Activated CD4-positive, alpha-beta T cell treated with anti-CD3 and anti-CD28 coated beads, Interleukin-2, amount 10 ng/mL, durations not matched to agents 24 days and 14 days (primary cell): ENCODE measurements at places on chromosomes 2 and 18.

- H3K27ac ChIP-seq: peak overlapping the region; percentile 88
- no peaks in the 10 kb centered on the region for H3K27me3 ChIP-seq
- H3K4me3 ChIP-seq: peak overlapping the region; percentile 96
- peaks cover 3% of the 10 kb centered on the region for H3K36me3 ChIP-seq
- DNase-seq: no peak
Observed at GRCh38 chr2:61853086-61853846, 594 bp downstream of the FAM161A start.

DNA sequence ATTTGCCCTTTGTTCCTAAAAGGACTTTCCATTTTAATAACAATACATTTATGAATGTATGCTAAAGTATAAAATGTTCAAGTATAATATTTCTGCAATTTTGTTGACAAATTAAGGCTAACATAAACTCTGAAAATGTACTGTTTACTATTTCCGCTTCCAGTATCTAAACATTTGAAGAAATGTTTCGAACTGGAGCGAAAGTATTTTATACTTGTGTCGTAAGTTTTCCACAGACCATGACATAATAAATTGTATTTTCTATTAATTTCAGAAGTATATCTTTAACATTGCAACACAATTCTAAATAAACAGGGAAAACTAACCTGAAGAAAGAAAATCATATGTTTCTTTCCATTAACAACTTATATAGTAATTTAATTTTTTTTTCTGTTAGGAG, 146.3 kb downstream of the CALCRL start:
- H3K27me3 ChIP-seq: no peaks in the 10 kb centered on the region
- H3K4me3 ChIP-seq: no peak overlapping the region
- DNase-seq: no peak
- no peaks in the 10 kb centered on the region for H3K4me1 ChIP-seq
- H3K36me3 ChIP-seq: no peaks in the 10 kb centered on the region

DNA sequence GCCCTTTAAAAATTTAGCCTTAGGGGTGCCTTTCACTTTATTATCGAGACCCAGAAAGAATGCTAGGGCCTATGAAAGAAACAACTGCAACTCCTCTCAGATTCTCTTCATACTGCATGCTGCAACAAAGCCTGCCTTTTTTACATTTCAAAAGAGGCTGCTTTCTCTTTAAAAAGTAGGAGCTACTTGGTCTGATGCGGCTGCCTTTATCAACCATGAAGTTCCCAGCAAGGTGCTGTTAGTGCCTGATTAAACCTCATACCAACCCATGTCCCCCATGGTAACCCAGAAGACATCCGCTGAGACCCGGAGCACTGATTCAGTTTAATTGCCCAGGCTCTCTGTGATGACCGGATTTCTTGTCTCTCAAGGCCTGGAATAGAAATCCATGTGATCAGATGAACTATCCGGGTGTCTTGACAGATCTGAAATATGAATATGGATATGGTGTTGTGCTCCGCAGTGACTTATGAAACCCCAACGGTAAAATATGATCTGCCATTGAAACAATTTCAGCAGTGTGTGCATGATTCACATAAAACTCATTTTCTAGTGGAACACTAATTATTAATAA, 368.3 kb downstream of the ZNF521 start:
- H3K27me3 ChIP-seq: no peaks in the 10 kb centered on the region
- H3K4me1 ChIP-seq: no peaks in the 10 kb centered on the region
- no peak overlapping the region for H3K4me3 ChIP-seq
- H3K27ac ChIP-seq: no peak overlapping the region

- H3K4me3 ChIP-seq: no peak overlapping the region
- no peak overlapping the region for H3K27ac ChIP-seq
- no peaks in the 10 kb centered on the region for H3K36me3 ChIP-seq
- H3K4me1 ChIP-seq: peaks cover 2% of the 10 kb centered on the region
- no peaks in the 10 kb centered on the region for H3K27me3 ChIP-seq
Observed at GRCh38 chr2:154433010-154433409, 265.5 kb upstream of the KCNJ3 start.

- no peak overlapping the region for H3K27ac ChIP-seq
- no peak overlapping the region for H3K4me3 ChIP-seq
- peak; percentile 37 for DNase-seq
- H3K27me3 ChIP-seq: peaks cover 23% of the 10 kb centered on the region
- no peaks in the 10 kb centered on the region for H3K36me3 ChIP-seq
Observed at GRCh38 chr2:75602724-75603342, 42.1 kb upstream of the EVA1A start.

DNA sequence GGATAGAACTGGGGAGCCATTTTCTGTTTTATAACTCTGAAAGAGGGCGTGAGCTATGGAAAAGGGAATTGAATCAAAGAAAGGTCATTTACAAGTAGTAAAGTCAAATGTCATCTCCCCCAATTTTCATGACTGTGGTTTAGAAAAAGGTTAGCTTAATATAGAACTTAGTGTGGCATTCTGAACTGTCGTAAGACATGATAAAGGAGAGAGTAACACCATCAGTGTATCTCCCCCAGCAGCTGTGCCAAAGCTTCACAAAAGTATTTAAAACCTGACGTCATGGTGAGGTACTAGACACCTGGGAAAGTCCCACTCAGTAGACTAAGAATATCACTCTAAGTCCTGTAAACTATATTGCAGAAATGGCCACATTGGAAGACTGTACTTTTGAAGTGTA, 5.8 kb upstream of the IKZF2 start:
- H3K27me3 ChIP-seq: peaks cover 22% of the 10 kb centered on the region
- H3K4me3 ChIP-seq: no peak overlapping the region
- H3K36me3 ChIP-seq: no peaks in the 10 kb centered on the region

DNA sequence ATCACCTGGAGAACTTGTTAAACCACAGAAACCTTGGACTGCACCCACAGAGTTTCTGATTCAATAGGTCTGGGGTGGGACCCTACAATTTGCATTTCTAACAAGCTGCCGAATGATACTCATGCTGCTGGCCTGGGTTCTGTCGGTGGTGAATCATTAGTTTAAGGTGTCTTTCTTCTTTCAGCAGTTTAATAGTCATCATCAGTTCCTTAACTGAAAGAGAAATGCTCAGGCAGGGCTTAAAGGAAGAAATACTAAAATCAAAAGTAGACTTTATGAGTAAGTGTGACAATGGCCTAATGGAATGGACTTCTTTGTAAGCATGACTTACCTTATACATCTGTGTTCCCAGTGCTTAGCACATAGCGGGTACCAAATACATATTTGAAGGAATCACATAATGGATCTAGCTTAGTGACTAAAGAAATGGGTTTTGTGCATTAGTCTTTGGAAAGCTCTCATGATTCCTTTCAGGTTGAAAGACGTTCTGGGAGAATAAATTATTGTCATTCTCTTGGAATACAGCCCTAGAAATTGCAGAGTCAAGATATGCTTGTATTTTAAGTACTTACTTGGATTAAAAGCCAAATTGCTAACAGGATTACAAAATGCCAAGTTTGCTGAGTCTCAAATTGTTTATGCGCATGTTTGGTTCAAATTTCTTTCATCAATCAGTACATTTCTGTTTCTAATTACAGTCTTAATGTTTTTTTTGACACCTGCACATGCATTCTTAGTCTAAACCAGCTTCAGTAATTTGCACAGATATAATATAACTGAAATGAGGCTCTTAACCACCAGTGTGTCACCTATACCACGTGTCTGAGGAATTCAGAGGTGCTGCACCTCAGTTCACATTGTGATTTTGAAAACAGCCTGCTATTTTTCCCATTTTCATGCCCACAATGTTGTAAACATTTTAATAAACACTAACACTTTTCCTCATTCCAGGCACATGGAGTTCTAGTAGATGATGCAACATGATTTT, 220.3 kb upstream of the NRP2 start:
- H3K27me3 ChIP-seq: peaks cover 17% of the 10 kb centered on the region
- DNase-seq: no peak
- peaks cover 5% of the 10 kb centered on the region for H3K4me1 ChIP-seq
- H3K4me3 ChIP-seq: no peak overlapping the region
- no peak overlapping the region for H3K27ac ChIP-seq
- no peaks in the 10 kb centered on the region for H3K36me3 ChIP-seq

- H3K27me3 ChIP-seq: peaks cover 5% of the 10 kb centered on the region
- peaks cover 14% of the 10 kb centered on the region for H3K4me1 ChIP-seq
- H3K27ac ChIP-seq: no peak overlapping the region
- no peak overlapping the region for H3K4me3 ChIP-seq
- no peaks in the 10 kb centered on the region for H3K36me3 ChIP-seq
Observed at GRCh38 chr2:8659092-8659734, 22.6 kb upstream of the ID2 start.

DNA sequence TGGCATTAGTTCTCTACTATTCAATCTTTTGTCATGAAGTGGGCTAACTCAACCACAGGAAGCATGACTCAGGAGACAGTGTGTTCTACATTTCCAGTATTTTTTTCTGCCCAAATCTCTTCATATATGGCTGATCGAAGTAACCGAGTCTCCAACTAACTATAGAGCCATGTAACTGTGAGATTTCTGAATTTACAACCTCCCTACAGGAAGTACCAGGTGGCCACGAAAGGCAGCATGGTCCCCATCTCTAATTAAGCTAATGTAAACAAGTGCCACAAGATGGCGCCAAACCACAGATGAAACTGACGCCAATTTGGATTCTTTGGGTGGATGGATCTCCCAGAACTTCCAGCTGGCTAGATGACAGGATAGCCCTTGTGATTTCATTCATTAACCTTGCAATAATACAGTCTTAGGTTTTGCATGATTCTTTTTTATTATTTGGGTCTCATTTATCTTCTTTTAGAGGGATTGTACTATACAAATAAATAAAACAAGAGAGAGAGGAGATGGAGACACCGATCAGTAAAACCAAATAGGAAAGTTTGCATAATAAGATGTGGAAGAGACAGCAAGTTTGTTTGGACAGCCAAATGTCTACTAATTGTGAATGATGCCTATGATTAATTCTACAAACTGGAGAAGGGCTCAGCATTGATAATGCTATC, 18.3 kb upstream of the ARHGAP15 start:
- peak overlapping the region; percentile 83 for H3K27ac ChIP-seq
- DNase-seq: peak; percentile 89
- no peaks in the 10 kb centered on the region for H3K36me3 ChIP-seq
- peaks cover 4% of the 10 kb centered on the region for H3K27me3 ChIP-seq
- H3K4me1 ChIP-seq: peaks cover 38% of the 10 kb centered on the region

DNA sequence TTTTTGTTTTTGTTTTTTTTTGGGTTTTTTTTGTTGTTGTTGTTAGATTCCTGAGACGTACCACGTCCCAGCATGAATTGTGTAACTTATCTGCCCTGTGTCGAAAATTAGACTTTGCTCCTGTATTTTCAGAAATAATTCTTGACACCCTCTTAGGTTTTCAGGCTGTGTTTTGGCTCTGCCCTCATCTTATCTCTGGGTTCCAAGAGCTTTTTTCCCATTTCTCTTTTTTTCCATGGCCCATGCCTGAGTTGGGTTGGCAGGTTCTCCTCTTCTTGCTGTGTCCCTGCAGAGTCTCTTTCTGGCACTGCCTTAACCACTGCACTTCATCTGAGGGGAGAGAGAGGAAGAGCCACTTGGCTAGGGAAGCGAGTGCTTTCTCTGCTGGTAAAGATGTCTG, 42.4 kb downstream of the CTIF start:
- no peak for DNase-seq
- no peaks in the 10 kb centered on the region for H3K36me3 ChIP-seq
- no peak overlapping the region for H3K27ac ChIP-seq
- H3K4me3 ChIP-seq: no peak overlapping the region
- H3K27me3 ChIP-seq: no peaks in the 10 kb centered on the region

DNA sequence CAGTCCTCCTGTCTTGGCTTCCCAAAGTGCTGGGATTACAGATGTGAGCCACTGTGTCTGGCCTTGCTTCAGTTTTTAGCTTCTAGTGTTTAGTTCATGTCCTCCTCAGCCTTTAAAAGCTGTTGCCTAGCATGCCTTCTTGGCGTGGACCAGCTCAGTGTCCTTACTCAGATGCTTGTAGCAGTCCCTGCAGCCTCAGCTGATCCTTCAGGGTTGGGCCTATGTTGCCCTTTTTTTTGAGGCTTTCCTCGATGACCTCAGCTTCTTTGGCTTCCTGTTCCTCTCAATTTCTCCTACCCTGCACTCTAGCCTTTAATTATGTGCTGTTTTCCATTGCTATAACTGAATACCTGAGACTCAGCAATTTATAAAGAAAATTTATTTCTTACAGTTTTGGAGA, 57.7 kb downstream of the TANC1 start:
- DNase-seq: no peak
- no peaks in the 10 kb centered on the region for H3K4me1 ChIP-seq
- no peaks in the 10 kb centered on the region for H3K27me3 ChIP-seq
- no peak overlapping the region for H3K27ac ChIP-seq
- no peaks in the 10 kb centered on the region for H3K36me3 ChIP-seq

- no peaks in the 10 kb centered on the region for H3K4me1 ChIP-seq
- no peak for DNase-seq
- H3K36me3 ChIP-seq: no peaks in the 10 kb centered on the region
Observed at GRCh38 chr2:23624915-23625314, 239.9 kb downstream of the KLHL29 start.

DNA sequence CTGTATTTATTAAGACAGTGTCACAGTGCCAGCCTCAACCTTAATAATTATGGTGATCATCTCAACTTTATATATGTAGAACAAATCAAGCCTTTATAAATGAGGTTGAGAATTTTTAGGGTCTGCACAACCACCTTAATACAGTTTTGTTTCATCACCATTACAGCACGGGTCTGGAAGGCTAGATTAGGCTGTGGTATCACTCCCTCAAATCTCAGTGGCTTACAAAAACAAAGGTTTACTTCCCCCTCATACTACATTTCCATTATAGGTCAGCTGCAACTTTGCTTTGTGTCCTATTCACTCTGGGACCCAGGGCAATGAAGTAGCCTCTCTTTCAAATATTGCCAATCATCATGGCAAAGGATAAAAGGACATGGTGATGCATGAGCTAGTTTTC, 23.3 kb upstream of the USP14 start:
- H3K36me3 ChIP-seq: no peaks in the 10 kb centered on the region
- DNase-seq: no peak
- no peak overlapping the region for H3K4me3 ChIP-seq

DNA sequence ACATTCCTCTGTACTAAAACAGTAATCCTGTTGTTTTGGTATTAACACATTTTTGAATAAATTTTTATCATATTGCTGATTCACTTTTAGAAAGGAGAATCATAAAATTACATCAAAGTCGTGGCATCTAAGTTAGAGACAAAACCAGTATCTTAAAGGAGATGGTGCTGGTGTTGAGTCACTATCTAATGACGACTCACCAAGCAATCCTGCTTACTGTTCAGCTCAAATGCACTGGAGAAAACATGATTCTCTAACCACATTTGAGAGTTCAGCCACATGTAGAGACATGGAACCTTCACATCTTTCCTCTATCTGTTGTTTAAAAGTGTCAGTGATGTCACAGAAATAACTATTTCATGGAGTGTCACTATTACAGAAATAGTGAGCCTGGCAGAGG, 473.8 kb downstream of the TGIF1 start:
- H3K27me3 ChIP-seq: peaks cover 8% of the 10 kb centered on the region
- H3K4me1 ChIP-seq: no peaks in the 10 kb centered on the region
- no peak overlapping the region for H3K27ac ChIP-seq
- H3K4me3 ChIP-seq: no peak overlapping the region
- no peak for DNase-seq

DNA sequence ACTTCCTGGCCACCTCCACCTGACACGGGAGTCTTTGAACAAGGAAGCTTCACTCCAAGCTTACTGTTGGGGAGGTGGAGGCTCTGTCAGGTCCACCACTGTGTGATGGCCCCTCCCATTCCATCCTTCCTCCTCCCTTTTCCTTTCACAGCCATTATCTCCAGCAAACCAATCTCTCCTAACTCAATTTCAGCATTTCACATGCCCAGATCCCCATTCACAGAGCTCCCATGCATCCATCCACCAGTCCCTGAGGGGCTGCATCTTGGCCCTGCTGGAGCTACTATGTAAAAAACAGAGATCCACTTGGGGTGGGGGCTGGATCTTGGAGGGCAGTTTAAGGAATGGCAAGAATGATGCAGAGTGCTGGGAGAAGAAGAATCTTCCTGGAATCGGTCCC, 129.0 kb upstream of the COPS8 start:
- H3K36me3 ChIP-seq: no peaks in the 10 kb centered on the region
- H3K27me3 ChIP-seq: no peaks in the 10 kb centered on the region
- H3K4me1 ChIP-seq: peaks cover 3% of the 10 kb centered on the region
- no peak for DNase-seq
